ENCODE measurements at places on chromosomes 1 and 21.
A peak's percentile ranks its signal among the peaks of the same experiment; 100 is the strongest.

GRCh38 chr1:195195423-195196057 lies 1412.7 kb downstream of the KCNT2 start:
- no peak for DNase-seq

- DNase-seq, result no peak
Measured at GRCh38 chr1:95311014-95311413, 77.0 kb downstream of the RWDD3 start.

DNA sequence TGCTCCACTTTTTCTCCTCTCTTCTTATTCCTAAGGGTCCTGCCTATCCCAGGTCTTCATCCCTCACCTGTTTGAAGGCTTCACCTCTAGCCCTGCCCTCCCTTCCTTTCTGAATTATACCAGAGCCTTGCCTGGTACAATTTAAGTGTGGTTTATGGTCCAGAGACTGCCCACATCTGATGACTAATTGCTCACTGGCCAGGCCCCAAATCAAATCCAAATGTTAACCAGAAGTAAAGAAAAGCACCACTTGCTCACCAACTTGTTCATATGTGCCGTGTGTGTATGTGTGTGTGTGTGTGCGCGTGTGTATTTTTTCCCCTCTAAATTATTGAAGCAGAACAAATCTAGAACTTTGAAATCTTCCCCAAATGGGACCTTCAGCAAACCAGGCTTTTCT lies 26.4 kb downstream of the MYOM3 start:
- no peak for DNase-seq

DNA sequence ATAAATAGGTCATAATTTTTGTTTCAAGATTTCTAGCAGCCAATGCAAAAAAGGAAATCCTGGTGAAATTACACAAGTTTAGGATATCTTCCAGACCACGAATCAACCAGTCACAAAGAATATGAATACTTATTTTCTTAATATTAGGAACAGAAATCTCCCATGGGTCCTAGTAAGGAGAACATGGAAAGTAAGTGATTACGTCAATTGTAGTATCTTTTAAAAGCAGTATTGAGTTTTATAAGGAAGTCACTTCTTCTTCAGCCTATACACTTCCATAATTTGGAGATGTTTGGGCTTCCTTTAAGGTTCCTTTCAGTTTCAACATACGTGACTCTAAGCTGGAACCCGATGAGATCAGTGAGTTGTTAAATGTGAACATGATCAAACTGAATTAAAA lies 534.5 kb downstream of the USP25 start:
- DNase-seq, result no peak

DNA sequence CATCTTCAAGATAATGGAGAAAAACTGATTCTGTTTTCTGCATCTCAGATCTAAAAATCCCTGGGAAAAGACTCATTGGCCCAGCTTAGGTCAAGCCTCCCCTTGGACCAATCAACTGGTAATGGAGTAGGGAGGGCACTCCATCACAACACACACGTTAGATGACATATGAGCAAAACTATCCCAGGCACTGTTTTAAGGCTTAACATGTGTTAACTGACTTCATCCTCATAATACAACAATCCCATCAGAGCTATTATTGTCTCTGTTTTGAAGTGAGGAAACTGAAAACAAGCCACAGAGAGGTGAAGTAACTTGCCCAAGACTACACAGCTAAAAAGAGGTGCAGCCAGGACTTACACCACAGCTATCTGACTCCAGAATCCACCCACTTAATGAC lies 14.7 kb upstream of the CITED4 start:
- DNase-seq, result no peak

- DNase-seq, result no peak
Measured at GRCh38 chr1:101526813-101527212, 290.0 kb downstream of the S1PR1 start.

- DNase-seq, result no peak
Measured at GRCh38 chr1:34983700-34984355, 1.3 kb downstream of the TMEM35B start.

GRCh38 chr1:112477550-112477949 lies 31.2 kb upstream of the WNT2B start:
- no peak for DNase-seq

- DNase-seq, result no peak
Measured at GRCh38 chr1:153271711-153272110, 12.2 kb downstream of the LORICRIN start.

- DNase-seq, result peak; percentile 64
Measured at GRCh38 chr21:42925114-42925926, at the start of gene ERVH48-1. Gene ERVH48-1, minus strand, starts transcription at chr21:42925630. Its CDS starts 6,624 bp downstream, at chr21:42919006.

DNA sequence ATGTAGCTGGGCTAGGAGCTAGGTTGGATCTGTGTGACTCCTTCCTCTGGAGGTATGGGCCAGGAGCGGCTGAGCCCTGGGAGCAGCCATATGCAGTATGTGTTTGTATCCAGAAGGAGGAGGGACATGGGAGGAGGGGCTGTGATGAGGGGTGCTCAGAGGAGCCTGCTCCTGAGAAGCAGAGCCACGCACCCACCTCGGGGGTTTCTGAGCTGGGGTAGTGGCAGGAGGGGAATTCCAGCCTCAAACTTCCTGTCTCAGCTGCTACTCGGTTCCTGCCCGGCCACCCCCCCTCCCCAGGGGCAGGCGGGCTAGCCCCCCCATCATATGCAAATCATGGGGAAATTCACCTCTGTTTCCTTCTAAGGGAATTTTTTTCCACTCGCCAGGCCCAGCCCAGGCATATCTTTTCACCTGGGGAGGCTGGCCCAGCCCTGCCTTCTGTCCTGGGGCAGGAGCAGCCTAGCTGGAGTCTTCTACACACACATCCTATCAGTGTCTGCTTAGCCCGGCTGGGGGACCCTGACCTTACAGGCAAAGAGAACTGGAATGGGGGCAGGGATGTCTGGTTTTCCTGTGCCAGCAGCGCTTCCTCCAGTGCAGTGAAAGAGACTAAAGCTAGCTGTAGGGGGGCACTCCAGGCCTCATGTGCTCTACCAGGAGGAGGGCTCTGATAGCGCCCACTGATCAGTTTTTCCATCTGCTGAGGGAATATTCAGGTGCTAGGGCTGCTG lies 3.0 kb downstream of the ZC3H12A start:
- DNase-seq, result no peak

GRCh38 chr1:60923389-60924087 lies 158.8 kb upstream of the NFIA start:
- DNase-seq, result no peak

- DNase-seq, result no peak
Measured at GRCh38 chr1:198917226-198917625, 278.4 kb downstream of the PTPRC start.

GRCh38 chr1:86848654-86849053 lies 65.3 kb downstream of the SELENOF start:
- no peak for DNase-seq
